ENCODE measurements at places on chromosomes 7 and 10.

GRCh38 chr10:62852961-62853702 is 37.0 kb upstream of the EGR2 start:
- no peak for DNase-seq

GRCh38 chr7:88964418-88964817 is 168.9 kb upstream of the TEX47 start:
- no peak for DNase-seq

- DNase-seq: no peak
Observed at GRCh38 chr10:84198206-84198915, 4.0 kb downstream of the CDHR1 start.

DNA sequence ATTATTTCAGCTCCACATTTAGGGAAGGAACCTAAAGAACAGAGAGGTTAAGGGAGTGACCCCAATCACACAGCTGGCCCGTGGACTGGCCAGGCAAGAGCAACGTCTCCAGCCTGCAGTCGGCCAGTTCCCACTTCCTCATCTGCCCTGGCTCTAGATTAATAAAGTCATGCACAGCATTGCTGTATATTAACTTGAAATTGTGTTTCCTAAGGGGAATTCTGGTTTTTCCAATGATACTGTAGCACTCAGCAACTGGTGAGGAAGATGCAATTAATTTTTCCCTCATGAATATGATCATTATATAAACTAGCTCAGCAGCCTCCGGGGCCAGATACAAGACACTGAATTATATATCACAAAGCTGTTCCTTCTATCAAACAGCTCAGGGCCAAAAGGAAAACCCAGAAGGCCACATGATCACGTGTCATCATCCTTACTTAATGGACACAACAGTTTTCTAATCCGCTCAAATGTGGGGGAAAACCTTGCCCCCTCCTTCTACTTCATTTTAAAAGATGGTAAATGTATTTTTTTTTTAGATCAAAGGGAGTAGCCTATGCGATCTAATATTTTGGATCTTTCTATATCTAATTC is 295.3 kb upstream of the PRKCQ start:
- DNase-seq: no peak

DNA sequence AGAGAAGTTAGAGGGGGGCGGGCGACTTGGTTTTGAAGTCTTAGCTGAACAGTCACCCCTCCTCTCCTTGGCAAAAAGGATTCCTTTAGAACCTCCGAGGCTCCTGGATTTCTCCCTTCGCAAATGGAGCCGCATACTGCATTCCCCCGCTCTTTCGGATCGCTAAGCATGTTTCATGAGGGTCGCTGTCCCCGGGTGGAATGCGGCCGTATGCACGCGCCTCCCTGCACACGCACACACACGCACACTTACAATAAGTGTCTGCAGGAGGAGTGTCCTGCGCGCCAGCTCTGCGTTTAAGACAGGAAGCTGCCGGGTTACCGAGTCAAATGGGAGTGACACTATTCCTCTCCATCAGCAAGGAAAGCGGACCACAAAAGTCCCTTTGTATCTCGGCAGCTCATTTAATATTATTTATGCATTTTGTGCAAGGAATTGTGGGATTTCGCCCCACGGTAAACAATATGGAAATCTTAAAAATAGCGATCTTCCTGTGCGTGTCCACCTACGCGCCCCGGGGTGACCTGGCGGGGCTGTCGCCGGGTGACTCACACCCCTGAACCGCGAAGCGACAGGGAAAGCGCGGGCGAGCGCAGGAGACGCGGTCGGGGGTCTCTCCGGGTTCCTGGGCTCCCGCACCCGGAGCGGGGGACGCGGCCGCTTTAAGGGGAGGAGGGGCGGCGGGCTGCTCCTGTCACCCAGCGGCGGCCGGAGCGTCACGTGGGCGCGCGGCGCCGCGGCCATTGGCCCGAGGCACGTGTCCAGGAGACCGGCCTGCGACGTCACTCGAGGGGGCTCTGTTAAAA is 988 bp upstream of the EN2 start:
- DNase-seq: peak; percentile 77

DNA sequence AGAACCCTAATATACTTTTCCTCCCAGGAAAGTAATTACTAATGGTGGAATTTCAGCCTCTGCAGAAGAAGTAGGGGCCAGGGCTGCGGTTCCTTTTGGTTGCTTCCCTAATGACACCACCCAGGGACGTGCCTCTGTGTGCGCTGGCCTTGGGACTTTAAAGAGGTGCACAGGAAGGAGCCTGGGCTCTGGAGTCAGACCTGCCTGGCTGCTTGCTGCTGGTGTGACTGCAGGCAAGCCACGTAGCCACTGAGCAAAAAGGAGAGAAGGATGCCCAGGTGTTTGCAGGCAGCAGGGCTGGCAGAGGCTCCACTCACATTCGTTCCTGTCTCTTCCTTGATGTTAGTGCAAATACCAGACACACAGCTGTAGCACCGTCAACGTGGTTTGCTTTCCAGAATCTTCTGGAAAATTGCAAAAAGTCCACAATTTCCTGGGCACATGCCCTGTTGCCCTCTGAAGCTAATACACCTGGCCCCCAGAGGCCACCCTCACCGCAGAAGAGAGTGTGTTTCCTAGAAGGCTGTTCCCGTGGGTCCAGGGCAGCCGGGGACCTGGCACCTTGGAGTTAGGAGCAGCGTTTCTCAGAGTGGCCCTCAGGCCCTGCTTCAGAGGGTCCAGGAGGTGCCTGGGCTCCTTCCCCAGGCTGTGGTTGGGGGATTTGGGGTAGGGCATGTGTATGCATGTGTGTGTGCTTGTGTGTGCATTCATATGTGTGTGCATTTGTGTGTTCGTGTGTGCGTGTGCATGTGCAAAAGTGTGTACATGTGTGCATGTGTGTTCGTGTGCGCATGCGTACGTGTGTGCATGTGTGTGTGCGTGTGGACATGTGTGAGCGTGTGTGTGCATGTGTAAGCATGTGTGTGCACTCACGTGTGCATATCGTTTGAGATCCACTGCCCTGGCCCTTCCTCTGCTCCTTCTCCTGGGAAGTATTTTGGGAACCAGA is 12.8 kb upstream of the PRKAG2 start:
- no peak for DNase-seq

DNA sequence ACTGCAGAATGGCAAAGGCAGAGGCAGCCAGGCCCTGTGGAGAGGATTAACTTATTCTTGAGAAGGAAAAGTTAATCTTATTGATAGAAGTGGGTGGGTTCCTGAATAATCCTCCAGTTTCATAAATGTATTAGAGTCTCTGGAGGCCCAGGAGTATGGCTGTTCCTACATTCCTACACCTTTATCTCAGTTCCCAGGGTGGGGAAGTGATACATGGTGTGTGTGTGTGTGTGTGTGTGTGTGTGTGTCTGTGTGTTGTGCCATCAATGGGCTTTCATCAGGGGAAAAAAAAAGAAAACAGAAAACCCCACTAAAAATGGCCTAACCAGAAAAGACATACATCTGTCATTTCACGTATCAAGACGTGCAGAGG is 22.0 kb upstream of the GSDME start:
- no peak for DNase-seq

- DNase-seq: no peak
Observed at GRCh38 chr10:126459878-126460481, 71.7 kb upstream of the ADAM12 start.

- no peak for DNase-seq
Observed at GRCh38 chr7:1853986-1854865, 184.1 kb downstream of the ELFN1 start.

GRCh38 chr7:93728292-93728691 is 153.8 kb upstream of the CALCR start:
- no peak for DNase-seq

DNA sequence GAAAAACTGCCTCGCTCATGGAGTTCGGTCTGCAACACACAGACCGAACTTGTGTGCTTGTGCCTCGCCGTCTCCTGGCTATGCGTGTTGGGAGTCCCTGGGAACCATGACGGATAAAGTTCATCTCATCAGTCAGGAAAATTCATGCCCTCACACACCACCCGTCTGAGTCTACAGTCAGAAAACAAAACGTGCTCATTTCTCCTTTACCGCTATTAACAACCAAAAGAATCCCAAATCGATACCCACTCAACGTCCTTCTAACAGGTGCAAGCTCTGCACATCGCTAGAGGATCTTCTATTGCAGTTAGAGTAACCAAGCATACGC is 13.6 kb downstream of the CNPY1 start:
- DNase-seq: no peak

GRCh38 chr10:129898706-129899268 is 65.3 kb downstream of the EBF3 start:
- DNase-seq: no peak

DNA sequence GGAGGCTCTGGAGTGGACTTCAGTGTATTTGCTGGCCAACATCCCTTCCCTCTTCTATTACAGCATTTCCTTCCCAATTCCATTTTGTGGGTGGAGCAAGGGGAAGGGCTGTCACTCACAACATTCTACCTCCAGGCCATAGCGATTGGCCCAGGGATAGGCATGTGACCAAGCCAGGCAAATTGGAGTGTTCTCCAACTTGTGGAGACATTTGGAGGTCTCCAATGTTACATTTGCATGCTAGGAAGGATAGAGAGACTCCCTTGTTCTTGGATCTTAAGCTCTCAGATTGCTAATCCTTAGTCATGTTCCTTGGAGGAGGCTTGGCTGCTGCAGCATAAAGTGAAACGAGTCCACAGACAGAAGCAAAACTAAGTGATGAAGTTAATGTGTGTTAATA is 95.6 kb upstream of the KIF5B start:
- DNase-seq: no peak

- DNase-seq: no peak
Observed at GRCh38 chr10:86536294-86536861, 14.8 kb upstream of the WAPL start.

DNA sequence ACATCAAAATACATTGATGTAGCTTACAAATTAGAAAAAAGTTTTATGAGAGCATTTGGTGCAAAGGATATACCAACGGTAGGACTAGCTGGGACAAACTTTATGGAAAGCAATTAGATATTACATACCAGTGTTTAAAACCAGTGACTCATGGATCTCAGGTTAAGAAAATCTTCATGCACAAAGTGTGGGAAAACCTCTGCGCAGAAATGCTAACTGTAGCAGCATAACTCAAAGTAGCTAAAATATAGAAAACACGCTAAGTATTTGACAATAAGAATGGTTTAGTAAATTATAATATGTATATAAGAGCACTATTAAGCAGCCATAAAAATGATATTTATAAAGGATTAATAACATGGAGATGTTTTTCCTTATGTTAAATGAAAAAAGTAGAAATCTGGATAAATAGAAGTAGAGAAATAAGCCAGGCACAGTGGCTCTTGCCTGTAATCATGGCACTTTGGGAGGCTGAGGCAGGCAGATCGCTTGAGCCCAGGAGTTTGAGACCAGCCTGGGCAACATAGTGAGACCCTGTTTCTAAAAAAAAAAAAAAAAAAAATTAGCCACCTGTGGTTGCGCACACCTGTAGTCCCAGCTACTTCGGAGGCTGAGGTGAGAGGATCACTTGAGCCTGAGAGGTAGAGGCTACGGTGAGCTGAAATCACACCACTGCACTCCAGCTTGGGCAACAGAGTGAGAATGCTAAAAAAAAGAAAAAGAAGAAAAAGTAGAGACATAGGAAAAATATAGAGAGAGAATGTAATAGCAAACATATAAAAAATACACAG is 37.2 kb downstream of the TBXAS1 start:
- no peak for DNase-seq

- DNase-seq: no peak
Observed at GRCh38 chr7:148782757-148783456, 84.2 kb downstream of the CUL1 start.

GRCh38 chr7:20783700-20784387 is 2.8 kb downstream of the SP8 start:
- DNase-seq: no peak

- no peak for DNase-seq
Observed at GRCh38 chr10:88152728-88153133, 289.3 kb downstream of the PTEN start.

DNA sequence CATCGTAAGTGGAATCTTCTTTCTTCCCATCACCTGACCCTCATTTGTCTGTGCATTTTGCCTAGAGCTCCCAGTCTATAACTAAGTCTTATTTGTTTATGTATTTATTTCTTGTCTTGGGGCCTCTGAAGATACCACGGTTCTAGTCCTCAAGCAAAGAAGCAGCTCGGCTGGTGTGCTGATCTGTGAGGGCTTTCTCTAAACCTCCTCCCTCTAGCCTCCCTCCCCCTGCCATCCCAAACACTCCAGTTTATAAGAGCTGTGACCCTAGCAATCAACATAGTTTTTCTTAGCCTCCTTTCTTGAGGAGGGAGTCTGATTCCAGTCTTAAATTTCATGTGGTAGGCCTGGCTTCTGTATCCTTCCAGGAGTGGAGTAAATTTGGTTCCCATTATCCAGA is 15.7 kb upstream of the NDUFA5 start:
- DNase-seq: no peak

DNA sequence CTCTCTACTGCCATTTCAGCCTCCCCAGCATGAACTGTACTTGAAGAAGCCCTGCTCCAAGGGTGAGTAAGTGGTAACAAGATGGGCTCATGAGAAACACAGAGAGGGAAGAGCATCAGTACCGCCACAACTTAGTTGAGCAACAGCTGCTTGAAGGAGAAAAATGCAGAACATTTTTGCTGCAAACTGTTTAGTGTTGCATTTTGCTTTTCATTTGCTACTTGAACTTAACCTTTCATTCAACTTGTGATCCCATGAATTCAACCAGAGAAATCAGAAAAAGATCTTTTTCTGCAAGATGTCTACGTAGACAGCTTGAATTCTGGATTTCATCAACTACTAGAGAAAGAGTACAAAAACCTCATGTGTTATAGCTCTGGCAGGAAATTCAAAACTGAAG is 40.7 kb downstream of the ANK3 start:
- no peak for DNase-seq

- no peak for DNase-seq
Observed at GRCh38 chr7:139808427-139808826, 20.6 kb upstream of the TBXAS1 start.

- DNase-seq: no peak
Observed at GRCh38 chr7:128939861-128940410, 2.2 kb downstream of the IRF5 start.

DNA sequence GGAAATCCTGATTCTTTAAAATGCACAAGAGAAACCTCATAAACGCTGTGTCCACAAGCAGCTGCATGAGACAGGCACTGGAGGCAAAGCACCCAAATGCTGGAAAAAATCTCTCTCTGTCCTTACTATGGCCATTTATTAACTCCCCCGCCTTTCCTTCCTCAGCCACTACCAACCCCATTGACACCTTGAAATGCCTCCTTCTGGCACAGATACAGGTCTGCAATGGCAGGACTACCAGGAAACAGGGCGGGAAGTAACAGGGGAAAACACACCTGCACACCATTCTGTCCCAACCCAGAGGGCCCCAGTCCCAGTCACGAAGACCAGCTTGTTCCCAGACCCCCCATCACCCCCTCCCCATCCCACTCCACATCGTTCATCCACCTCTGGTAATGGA is 224.3 kb downstream of the PARD3 start:
- no peak for DNase-seq
